ENCODE measurements at places on chromosomes 1 and 21. TPM values are rescaled to one million over a fixed set of nuclear protein-coding genes. Genes with fewer than 3 reads are reported as not detected.

DNA sequence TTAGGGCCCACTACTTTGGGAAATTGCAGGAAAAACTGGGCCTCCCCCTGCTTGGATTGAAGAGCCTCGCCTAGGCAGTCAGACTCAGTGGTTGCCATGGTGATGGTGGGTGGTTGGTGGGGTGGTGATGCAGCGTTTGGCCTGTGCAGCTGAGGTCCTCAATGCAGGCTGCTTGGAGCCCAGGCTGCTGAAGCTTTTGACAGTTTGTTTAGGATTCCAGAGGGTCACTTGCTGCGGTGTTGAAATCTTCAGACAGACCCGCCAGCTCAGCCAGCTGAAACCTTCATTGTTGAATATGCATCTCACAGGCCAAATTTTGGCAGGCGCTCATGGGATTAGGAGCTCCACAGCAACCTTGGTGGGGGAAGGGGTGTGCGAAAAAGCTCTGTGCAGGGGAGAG lies 67.9 kb downstream of the CACNA1E start:
- no peaks in the 10 kb centered on the region for H3K27me3 ChIP-seq
- H3K4me3 ChIP-seq, result no peak overlapping the region
- no peak overlapping the region for H3K27ac ChIP-seq
- H3K4me1 ChIP-seq, result no peaks in the 10 kb centered on the region
- DNase-seq, result no peak

GRCh38 chr1:204697893-204698292 lies 12.4 kb upstream of the LRRN2 start:
- no peaks in the 10 kb centered on the region for H3K27me3 ChIP-seq
- no peak overlapping the region for H3K27ac ChIP-seq
- H3K36me3 ChIP-seq, result no peaks in the 10 kb centered on the region
- no peak overlapping the region for H3K4me3 ChIP-seq
- H3K4me1 ChIP-seq, result no peaks in the 10 kb centered on the region
- no peak for DNase-seq

- no peaks in the 10 kb centered on the region for H3K36me3 ChIP-seq
- no peak for DNase-seq
- no peak overlapping the region for H3K27ac ChIP-seq
- H3K27me3 ChIP-seq, result no peaks in the 10 kb centered on the region
- no peaks in the 10 kb centered on the region for H3K4me1 ChIP-seq
- H3K4me3 ChIP-seq, result no peak overlapping the region
Observed at GRCh38 chr1:198367296-198367695, 173.2 kb downstream of the ATP6V1G3 start.

CYP4A11 gene
- 0.14 TPM for total RNA-seq

- H3K27ac ChIP-seq, result no peak overlapping the region
- H3K4me1 ChIP-seq, result no peaks in the 10 kb centered on the region
- H3K27me3 ChIP-seq, result no peaks in the 10 kb centered on the region
- DNase-seq, result peak; percentile 60
- no peaks in the 10 kb centered on the region for H3K36me3 ChIP-seq
- no peak overlapping the region for H3K4me3 ChIP-seq
Observed at GRCh38 chr1:3477241-3477995, 23.0 kb downstream of the ARHGEF16 start.

DNA sequence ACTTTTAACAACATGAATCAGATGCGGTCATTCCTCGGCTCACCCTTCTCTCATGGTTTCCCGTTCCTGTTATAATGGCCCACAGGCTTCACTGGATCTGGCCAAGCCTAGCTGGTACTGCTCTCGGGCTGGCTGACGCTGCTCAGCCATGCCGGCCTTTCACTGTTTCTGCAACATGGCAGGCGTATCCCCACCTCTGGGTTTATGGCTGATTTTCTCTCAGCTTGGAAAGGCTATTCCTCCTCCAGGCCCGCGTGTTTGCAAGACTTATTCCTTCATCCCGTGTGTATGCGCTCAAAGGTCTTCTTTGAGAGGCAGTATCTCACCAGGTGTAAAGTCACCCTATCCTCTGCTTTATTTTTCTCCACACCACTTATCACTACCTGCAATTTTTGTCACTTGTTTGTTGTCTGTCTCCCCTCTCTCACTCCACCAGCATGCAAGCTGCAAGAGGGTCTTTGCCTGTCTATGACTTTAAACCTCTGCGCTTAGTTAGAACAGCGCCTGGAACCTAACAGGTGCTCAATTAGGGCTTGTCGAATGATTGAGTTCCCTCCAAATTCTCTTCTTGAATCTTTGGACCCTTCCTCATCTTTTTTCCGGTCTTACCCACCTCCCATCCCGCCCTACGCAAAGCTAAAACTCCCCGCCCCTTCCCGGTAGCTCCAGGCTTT lies 491 bp upstream of the RAP1A start:
- no peak for DNase-seq
- H3K27ac ChIP-seq, result peak overlapping the region; percentile 99
- no peaks in the 10 kb centered on the region for H3K36me3 ChIP-seq
- H3K4me3 ChIP-seq, result peak overlapping the region; percentile 77

ABL2 gene
- 31.3 TPM for total RNA-seq

IL19 gene
- not detected for total RNA-seq

- no peaks in the 10 kb centered on the region for H3K36me3 ChIP-seq
- no peaks in the 10 kb centered on the region for H3K27me3 ChIP-seq
- DNase-seq, result no peak
- no peak overlapping the region for H3K27ac ChIP-seq
- H3K4me1 ChIP-seq, result no peaks in the 10 kb centered on the region
- H3K4me3 ChIP-seq, result no peak overlapping the region
Observed at GRCh38 chr1:197342044-197342565, 74.1 kb downstream of the CRB1 start.

DNA sequence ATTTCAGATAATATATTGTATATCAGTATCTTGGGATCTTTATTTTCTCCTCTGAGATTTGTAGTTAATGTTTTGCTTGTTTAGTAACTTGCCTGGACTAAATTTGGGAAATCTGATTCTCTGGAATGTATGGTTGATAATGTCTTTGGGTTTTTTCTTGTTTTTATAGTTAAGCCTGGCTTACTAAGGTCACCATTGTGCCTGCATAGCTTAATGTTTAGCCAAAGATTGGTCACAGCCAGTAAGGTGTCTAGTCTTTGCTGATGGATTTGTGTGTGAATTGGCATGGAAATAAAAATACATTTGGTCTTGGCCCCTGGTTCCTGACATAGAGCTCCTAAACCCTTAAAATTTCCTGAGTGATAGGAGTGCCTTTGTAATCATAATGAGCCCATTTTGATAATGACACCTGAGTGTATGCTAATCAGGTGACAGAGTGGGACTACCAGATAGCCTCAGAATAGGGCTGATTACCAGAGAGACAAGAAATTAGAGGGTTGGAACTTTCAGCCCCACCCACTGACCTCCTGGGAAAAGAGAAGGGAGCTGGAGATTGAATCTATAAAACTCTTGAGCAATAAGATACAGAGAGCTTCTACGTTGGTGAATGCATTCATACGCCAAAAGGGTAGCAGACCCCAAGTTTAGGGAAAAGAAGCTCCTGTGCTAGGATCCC lies 47.9 kb upstream of the NUF2 start:
- H3K4me3 ChIP-seq, result no peak overlapping the region
- H3K4me1 ChIP-seq, result no peaks in the 10 kb centered on the region
- no peak for DNase-seq

- H3K27ac ChIP-seq, result no peak overlapping the region
- no peak for DNase-seq
- no peak overlapping the region for H3K4me3 ChIP-seq
- H3K27me3 ChIP-seq, result no peaks in the 10 kb centered on the region
- no peaks in the 10 kb centered on the region for H3K4me1 ChIP-seq
Observed at GRCh38 chr1:229972600-229973296, 94.3 kb upstream of the GALNT2 start.

RAB3B gene
- total RNA-seq, result 0.13 TPM

GJC2 gene
- 2.0 TPM for total RNA-seq

DNA sequence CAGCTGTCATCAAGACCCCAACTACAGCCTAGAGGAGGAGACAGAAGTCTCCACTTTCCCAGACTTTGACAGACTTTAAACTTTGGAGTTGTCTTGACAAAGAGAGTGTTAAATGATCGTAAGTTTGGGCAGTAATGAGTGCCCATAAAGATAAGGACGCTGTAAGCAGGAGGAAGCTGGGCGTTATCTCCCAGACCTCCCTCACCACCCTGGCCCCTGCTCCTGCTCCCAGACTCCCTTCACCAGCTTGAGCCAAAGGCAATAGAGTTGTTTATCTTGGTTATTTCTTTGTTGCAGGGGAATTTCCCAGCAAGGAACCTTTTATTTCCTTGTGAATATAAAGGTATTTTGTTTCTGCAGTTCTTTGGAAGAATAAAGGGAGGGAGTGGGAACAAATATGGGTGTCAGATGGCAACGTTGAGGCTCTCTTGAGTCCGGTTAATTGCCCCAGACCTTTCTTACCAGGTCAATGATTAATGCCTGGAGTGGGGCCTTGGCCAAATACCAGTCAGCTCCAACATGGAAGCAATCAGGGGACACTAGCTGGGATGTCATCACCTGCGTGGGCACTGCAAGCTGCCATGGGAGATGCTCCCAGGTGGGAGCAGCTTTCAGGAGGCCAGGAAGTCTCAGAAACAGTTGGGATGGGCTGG lies 4.4 kb downstream of the PIGR start:
- no peak overlapping the region for H3K27ac ChIP-seq
- peaks cover 19% of the 10 kb centered on the region for H3K4me1 ChIP-seq
- no peak overlapping the region for H3K4me3 ChIP-seq
- peak; percentile 52 for DNase-seq
- H3K27me3 ChIP-seq, result no peaks in the 10 kb centered on the region

DNA sequence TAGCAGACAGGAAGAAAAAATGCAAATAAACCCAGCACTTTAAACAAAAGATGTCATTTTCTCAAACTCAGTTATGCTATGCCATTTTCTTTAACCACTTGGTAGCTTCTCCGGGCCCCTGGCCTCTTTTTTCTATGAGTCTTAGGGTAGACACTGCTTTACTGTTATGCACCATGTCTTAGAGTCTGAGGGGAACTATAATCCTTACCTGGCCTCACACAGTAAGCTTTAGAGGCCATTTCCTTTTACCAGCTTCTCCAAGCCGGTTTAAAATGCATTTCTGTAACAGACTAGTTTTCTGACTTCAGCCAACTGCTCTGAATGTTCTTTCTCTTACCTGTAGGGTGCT lies 73.7 kb upstream of the EDEM3 start:
- DNase-seq, result no peak
- H3K36me3 ChIP-seq, result no peaks in the 10 kb centered on the region
- H3K4me1 ChIP-seq, result peaks cover 16% of the 10 kb centered on the region
- H3K27me3 ChIP-seq, result no peaks in the 10 kb centered on the region
- H3K4me3 ChIP-seq, result no peak overlapping the region

FAM151A gene
- not detected for total RNA-seq

DNA sequence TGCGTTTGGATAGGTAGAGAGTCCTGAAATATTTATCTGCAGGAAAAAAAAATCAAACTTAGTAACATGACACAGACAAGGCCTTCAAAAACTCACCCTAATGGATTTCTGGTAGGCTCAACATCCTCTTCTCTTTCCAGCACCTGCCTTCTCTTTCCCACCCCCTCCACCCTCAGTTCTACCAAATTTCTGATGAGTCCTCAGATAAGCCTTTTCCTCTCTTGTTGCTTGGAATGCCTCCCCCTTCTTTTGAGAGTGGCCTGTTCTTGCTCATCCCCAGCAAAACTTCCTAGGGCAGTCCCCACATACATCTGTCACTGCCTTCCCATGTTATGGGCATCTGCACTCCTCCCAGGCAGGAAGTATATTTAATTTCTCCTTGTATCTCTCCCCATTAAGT lies 7.6 kb upstream of the LBR start:
- H3K27me3 ChIP-seq, result no peaks in the 10 kb centered on the region
- no peaks in the 10 kb centered on the region for H3K4me1 ChIP-seq
- no peak overlapping the region for H3K4me3 ChIP-seq
- H3K27ac ChIP-seq, result no peak overlapping the region
